NK-92 treated with Interleukin-12 subunit alpha and Interleukin-12 subunit beta, amount 100 ng/mL, for 24 hours (cell line): ENCODE measurements at places on chromosomes 4 and X.

DNA sequence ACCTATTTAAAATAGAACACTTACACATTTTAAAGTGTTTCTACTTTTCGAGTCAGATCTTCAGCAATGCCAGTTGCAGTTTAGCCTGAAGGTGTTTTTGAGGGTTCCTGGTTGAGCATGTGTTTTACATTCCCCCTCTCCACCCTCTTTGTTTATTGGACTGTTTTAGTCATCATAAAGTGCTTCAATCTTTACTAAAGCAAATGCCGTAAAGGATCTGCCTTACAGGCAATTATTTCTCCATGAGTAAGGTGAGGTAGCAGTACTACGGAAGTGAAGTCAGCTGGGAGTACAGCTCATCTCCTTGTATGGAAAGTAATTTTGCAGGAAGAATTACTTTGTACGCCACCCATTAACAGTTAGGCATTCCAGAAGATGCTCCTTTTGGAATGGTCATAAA, 36.9 kb downstream of the PDLIM5 start:
- no peak for DNase-seq

DNA sequence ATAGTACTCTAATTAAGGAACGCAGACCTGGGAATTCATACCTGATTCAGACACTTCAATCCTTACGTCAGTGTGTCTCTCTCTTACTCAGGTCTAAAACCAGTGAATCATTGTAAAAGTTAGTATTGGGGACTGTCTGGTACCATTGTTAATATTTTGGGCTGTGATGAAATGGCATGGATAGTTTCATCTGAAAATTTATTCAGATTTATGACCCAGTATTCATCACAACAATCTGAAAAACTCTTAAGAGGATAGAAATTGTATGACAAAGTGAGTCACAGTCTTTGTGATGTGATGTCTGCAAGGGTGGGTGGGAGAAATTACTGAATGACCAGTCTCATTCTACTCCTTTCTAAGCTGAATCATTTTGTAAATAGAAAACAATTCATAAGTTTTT, 10.3 kb downstream of the FGF2 start:
- DNase-seq, result no peak

- DNase-seq, result no peak
Measured at GRCh38 chr4:53783208-53783859, 192.0 kb upstream of the LNX1 start.

- no peak for DNase-seq
Measured at GRCh38 chr4:3019145-3019846, 55.0 kb downstream of the HTT-AS start.
